ENCODE measurements at places on chromosomes 12 and 14.

DNA sequence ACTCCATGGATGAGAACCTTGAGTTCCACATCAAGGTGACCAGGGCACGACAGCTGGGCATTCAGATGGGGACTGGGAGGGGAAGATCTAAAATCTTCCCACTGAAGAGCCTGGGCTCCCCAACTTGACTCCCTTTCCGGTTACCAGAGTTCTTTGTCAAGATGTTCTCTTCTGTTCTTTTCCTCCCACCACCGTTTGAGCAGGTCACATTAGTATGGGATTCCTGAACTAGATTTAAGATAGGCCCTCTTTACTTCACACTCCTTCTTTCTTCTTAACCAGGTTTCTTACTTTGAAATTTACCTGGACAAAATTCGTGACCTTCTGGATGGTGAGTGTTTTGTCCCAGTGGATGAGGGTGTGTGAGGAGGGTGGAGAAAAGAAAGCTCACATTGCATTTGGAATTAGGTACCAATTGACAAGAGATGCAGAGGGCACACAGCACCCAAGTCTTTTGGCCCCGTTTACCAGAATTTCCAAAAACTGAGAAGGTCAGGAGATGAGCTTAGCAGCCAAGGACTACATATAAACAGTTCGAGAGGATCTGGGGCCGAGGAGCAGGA, 14.4 kb downstream of the KIF5A start:
- no peak for DNase-seq

GRCh38 chr14:59215757-59216156, 27.3 kb downstream of the DAAM1 start:
- no peak for DNase-seq

DNA sequence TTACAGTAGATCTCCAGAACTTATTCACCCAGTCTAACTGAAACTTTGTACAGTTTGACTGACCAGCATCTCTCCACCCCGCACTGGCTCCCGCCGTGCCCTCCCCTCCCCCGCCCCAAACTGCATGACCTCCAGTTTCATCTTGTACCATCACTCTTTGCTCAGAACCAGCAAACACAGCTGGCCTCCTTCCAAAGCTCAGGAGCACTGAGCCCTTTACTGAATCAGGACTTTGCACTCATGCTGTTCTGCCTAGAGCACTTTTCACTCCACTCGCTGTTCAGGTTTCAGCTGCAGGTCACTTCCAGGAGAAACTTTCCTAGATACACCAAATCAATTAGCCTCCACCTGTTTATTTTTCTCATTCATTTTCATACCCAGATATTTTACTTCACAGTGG, 455.3 kb upstream of the PDE3A start:
- no peak for DNase-seq

- no peak for DNase-seq
Observed at GRCh38 chr12:90229407-90230170, 521.0 kb upstream of the ATP2B1 start.

DNA sequence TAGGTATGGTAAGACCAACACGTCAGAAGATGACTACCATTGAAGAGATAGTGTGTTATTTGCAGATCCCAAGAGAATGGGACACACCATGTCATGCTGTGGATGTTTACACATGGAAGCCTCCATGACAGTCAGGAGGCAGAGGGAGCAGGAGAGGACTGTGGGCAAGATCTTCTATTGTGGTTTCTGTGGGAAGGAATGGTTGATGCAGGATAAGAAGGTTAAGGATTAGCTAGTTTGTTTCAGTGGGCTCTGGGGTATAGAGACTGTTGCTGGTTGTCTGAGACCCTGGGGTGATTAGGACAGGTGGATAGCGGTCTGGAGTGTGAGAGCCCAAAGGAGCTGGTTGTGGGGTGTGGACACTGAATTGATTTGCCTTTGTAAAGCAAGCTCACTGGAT, 23.3 kb downstream of the TAS2R7 start:
- no peak for DNase-seq

DNA sequence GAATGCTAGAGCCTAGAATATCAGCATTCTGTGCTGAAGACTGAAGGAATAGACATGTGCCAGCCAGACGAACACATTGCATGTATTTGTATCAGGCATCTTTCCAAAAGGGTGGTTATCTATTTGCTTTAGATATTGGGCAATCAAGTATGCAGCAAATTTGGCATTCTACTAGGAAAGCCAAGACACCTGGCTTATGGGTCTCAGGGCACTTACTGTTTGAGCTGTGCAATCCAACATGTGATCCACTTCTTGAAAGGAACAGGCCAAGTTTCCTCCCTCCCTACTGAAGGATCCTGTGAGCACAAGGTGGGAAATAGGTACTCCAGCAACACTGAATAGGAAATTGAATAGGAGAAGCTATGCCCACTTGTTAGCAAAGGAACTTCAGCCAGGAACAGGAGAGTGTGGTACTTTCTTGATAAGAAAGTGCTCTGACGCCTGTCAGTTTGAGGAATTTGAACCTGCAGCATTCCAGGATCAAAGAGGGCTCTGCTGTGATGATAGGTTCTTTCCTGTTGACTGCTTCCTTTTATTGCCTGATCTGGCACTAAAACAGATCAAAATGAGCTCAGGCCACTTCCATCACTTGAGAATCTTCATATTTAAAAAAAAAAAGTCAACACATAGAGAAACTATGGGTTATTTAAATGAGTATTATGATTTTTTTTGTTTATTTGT, 20.6 kb downstream of the OR6S1 start:
- DNase-seq = no peak

DNA sequence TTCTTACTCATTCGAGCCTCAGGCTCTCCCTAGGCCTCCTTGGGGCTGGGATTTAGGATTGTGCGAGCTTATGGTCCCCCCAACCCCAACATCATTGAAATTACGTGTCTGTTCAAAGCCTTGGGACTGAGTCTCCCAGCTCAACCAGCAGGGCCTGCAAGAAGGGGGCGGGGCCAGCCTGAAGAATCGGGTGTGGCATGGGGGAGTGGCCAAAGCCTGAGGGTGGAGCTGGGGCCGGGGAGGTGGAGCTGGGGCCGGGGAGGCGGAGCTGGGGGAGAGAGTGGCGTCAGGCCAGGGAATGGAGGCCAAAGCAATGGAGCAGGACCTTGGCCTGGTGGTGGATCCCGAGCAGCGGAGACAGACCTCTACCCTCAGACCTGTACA, 24.3 kb upstream of the HSPB8 start:
- no peak for DNase-seq

DNA sequence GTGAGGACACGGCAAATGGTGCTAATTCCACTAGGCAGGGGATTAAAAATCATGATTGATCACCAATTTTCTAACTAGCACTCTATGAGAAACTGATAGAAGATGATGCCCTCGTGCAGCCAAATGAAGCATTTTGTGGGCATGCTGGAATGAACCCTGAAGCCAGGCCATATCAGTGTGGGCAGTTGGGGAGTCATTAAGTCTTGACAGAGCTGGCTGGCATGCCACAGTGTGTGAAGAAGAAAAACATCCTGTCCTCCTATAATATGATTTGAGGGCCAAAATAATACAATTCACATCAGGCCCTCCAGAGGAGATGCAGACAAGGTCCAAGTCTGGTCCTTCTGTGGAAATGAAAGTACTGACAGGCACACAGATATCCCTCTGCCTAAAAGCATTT, 107.1 kb downstream of the TMTC1 start:
- DNase-seq = no peak

GRCh38 chr14:61588419-61588901, 106.9 kb upstream of the HIF1A start:
- DNase-seq = no peak

- DNase-seq = no peak
Observed at GRCh38 chr12:54166567-54167499, 22.0 kb downstream of the SMUG1 start.

GRCh38 chr14:99274346-99275221, 2.6 kb upstream of the BCL11B start:
- DNase-seq = peak; percentile 73

GRCh38 chr12:126355346-126355745, 1290.1 kb downstream of the AACS start:
- DNase-seq = no peak

- no peak for DNase-seq
Observed at GRCh38 chr14:55715889-55716288, 135.9 kb downstream of the KTN1 start.

- DNase-seq = no peak
Observed at GRCh38 chr14:68546839-68547238, 246.0 kb downstream of the ZFP36L1 start.

DNA sequence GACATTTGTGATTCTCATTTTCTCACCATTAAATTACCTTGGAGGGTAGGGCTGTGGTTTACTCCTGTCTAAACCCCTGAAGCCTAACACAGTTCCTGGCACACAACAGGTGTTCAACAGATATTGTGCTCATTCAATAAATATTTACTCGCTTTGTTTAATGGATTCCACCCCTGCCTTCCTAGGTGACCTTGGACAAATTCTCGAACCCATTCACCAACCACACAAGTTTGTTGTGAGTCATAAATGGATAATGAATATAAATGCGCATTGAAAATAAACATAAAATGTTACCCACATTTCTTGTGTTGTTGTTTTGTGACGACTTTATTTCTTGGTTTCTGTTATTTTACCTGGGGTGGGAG, 362 bp upstream of the TSFM start:
- DNase-seq = no peak

DNA sequence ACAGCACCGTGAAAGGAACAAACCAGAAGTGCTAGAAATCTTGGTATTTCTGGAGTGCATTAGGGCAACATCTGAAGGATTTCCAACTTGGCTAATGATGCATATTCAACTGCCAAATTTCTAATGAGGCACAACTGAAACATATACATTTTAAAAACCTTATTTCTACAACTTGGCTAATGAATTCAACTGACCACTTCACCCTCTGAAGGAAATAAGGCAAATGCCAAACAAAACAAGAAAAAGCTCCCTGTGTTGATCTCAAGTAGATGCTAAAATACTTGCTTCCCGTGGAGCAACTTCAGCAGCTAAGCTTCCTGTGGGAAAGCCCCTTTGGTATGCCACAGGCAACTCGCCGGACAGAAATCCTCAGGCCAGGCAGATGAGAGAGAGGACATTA, 167.1 kb downstream of the TTC7B start:
- no peak for DNase-seq

- no peak for DNase-seq
Observed at GRCh38 chr12:132062481-132062880, 81.6 kb downstream of the DDX51 start.

GRCh38 chr14:60116181-60116580, 24.5 kb downstream of the PCNX4 start:
- no peak for DNase-seq

- peak; percentile 54 for DNase-seq
Observed at GRCh38 chr12:56487448-56488040, 417 bp downstream of the GLS2 start.

DNA sequence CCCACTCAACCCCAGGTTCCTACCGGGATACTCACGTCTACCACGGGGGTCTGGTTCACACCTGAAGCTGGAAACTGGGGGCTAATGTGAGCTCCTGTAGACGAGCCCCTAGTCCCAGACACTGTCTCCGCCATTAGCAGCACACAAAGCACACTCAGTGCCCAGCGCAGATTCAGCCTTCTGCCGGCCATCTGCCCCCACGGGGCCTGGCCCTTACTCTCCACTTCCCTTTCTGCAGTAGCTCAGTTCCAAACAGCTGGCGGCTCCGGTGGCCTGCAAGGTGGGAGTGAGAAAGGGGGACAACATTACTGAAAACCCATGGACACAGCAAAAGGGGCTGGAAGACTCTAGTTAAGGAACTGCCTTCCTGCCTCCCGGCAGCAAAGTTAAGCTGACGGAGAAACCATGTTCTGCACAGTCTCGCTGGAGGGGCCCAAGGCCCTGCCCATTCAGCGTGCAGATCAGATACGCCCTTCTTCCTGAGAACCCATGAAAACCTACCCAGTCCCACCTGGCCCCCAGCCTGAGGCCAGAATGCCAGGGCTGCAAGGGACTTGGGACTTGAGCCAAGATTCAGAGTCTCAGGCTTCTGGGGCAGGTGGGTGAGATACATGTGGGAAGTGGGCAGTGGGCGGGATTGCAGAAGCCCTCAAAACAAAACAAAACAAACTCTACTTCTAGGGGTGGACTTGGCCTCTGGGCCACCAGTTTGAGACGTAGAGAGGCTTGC, 2.1 kb downstream of the SLC8B1 start:
- DNase-seq = no peak

DNA sequence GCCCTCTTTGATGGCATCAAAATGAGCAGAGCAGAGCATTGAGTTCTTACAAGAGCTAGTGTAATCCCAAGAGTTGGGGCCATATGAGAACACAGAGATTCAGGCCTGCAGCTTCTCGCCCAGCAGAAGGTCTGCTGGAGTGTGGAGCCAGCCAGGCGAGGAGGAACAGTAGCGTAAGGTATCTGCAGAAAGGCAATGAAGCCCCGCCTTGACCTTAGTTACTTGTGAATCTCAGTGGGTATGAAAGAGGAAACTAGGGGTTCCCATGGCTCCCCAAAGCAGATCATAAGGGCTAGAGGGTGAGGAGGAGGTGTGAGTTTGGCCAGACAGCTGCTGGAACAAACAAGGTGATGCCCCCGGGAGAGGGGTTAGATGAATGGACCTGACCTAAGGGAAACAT, 49.4 kb downstream of the SLC8A3 start:
- no peak for DNase-seq

GRCh38 chr14:52650774-52651173, 44.6 kb downstream of the ERO1A start:
- no peak for DNase-seq

GRCh38 chr12:26612203-26612602, 220.8 kb downstream of the ITPR2 start:
- DNase-seq = no peak

All from activated CD4-positive, alpha-beta memory T cell treated with anti-CD3 and anti-CD28 coated beads for 36 hours (primary cell).